Psoas muscle (tissue), 8 donors: ENCODE measurements at places on chromosomes 7 and 10. TPM values are rescaled to one million over a fixed set of nuclear protein-coding genes. Genes with fewer than 3 reads are reported as not detected.
A peak's percentile ranks its signal among the peaks of the same experiment; 100 is the strongest.

GRCh38 chr7:138204285-138204981 is 128.2 kb downstream of the AKR1D1 start:
- DNase-seq = no peak

DNA sequence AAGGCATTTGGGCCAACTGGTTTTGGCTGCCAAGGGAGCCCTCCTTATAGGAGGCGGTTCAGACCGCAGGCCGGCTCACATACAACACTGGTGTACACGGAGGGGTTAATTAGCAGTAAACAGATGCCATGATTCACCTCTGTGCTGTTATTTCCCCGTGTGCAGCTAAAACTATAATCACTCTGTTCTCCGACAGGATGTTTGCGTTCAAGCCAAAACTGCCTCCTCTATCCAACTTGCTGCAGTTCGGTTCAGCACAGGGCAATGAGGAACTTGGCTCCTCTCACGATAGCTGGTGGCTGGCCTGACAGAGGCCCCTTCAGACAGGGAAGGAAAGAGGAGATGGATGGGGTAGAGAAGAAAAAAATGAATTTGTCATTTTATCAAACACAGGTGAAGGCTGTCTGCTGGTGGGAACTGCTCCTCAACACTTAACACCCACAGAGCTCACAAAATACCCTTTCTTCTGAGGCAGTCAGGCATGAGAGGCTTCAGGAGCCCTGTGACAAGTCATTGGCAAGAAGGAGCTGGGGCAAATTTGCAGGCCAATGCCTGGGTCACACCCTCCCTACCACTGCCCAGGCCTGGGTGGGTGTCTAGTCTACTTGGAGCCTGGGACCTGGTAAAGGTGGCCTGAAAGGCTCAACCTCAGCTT is 24.0 kb downstream of the KCNMA1 start:
- DNase-seq = no peak

CHST12 gene
- total RNA-seq = 6.6 TPM

DNA sequence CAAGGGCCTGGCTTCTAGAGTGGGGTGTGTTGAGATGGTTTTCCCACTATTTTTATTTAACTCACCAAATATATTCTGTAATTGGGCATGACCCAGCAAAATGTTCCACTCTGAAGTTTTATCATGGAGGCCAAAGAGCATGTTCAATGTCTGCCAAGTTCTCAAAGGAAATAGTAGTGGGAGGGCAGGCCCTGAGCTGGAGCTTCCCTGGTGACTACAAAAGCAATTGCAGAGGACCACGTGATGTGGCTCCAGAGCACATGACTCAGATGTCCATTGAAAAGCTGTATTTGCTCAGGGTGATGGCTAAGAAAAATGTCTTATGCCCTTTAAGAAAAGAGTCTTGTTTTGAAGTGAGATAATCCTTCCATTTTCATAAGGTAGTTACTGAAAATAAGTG is 1024.8 kb downstream of the LRMDA start:
- no peak for DNase-seq

GRCh38 chr7:130344271-130344866 is at the start of gene CPA5:
CPA5 (plus strand) TSS chr7:130344816; CDS start chr7:130346486, 1,670 bp downstream.
- DNase-seq = no peak

DNA sequence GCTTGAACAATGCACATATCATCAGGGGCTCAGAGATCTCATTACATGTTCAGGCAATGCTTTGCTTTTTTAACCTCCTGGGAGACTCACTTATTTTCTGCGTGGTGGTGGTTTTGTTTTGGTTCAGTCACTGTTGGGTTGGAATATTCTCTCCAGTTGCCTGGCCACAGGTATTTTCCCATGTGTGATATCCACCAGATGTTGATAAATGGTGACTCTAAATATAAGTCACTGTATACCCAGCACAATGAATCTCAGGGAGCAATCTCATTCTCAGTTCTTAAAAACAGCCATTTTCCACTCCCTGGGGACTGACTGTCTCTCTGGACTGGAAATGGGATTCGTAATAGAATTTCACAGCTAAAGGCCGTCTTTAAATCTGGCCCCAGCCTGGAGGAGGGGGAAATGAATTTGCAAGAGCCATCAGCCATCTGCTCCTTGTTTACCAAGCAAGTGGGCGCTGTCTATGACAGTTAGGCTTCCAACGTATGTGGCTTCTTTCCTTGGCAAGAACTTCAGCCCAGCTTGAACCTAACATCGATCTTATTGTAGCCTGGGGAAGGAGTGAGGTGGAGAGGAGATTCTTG is 1106.2 kb downstream of the NRG3 start:
- no peak for DNase-seq

- DNase-seq = peak; percentile 86
These were observed 72.6 kb downstream of the FAM53B start for GRCh38 chr10:124671486-124672075.

CYP2C19 gene
- total RNA-seq = not detected

ADCYAP1R1 gene
- 6.6 TPM for total RNA-seq

CYP2C9 gene
- 0.54 TPM for total RNA-seq

- no peak for DNase-seq
These were observed 175.5 kb downstream of the SUGCT start for GRCh38 chr7:40310258-40310657.

GRCh38 chr10:120436439-120437112 is 20.5 kb upstream of the PLPP4 start:
- DNase-seq = no peak

GRCh38 chr10:46552526-46553237 is 3.8 kb downstream of the GPRIN2 start:
- DNase-seq = peak; percentile 3

GRCh38 chr7:157568106-157568769 is 231.4 kb downstream of the DNAJB6 start:
- DNase-seq = no peak

DNA sequence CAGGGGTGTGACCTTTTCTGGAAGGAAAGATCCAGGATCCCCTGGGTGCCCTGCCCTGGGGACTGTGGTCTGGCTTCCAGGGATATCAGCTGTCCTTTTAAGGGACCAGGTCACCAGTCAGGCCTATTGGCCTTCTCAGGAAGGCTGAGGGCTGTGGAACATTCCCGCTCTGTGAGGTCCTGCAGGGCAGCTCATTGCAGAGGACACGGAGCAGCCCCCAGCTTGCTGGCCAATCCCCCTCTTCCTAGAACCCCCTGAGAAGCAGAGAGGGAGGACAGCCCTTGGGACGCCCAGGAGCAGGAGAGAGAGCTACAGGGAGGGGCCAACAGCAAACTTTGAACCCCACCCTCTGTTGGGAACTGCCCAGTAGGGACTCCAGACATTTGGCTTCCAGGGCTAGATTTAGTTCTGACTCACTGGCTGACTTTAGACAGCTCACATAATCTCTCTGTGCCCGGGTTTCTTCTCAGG is 67.9 kb upstream of the COL13A1 start:
- DNase-seq = no peak

CYP3A4 gene
- not detected for total RNA-seq

DNA sequence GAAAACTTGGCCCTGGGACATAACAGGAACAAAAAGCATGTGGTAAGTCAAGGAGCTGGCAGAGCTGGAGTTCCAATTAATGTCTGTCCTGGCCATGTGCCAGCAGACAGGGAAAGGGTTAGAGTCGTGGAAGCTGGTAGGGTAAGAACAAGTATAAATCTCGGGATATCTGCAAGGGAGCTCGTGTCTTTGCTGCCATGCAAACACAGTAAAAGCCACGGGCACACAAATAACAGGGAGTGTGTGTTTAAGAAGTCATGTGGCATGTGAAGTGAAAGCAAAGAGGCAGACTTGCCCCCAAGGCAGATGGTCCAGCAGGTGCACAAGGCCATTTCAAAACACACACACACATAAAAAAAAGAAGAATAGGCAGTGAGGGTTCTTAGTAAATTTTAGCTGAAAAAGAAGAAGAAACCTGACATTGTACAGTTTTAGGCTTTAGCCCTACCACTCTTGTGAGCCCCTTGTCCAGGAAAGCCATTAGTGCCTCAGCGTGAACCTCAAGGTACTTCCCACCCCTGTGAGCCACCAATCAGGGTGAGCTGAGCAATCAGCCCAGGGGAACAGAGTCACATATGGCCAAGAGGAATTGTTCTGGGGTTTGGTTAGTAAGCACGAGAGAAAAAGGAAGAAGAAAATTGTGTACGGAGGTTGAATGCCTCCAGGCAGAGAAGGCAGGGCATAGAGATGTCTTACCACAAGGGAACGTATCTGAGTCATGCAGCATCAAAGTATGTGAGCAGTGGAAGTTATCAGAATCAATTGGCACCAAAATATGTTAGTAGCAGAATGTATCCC is 32.8 kb upstream of the ARHGAP12 start:
- DNase-seq = no peak

GRCh38 chr10:5584895-5585516 is 60.2 kb downstream of the CALML3 start:
- no peak for DNase-seq

SEMA3D gene
- 0.08 TPM for total RNA-seq

ACTR3C gene
- 3.3 TPM for total RNA-seq
